ENCODE measurements at places on chromosomes 4 and X.

GRCh38 chr4:112753333-112753732 is 116.4 kb downstream of the LARP7 start:
- DNase-seq = no peak

GRCh38 chrX:16825264-16826035 is 39.2 kb downstream of the TXLNG start:
- no peak for DNase-seq

GRCh38 chrX:7083468-7084396 is 63.8 kb upstream of the STS start:
- peak; percentile 13 for DNase-seq

GRCh38 chrX:35841872-35842271 is 43.7 kb downstream of the MAGEB16 start:
- DNase-seq = no peak

DNA sequence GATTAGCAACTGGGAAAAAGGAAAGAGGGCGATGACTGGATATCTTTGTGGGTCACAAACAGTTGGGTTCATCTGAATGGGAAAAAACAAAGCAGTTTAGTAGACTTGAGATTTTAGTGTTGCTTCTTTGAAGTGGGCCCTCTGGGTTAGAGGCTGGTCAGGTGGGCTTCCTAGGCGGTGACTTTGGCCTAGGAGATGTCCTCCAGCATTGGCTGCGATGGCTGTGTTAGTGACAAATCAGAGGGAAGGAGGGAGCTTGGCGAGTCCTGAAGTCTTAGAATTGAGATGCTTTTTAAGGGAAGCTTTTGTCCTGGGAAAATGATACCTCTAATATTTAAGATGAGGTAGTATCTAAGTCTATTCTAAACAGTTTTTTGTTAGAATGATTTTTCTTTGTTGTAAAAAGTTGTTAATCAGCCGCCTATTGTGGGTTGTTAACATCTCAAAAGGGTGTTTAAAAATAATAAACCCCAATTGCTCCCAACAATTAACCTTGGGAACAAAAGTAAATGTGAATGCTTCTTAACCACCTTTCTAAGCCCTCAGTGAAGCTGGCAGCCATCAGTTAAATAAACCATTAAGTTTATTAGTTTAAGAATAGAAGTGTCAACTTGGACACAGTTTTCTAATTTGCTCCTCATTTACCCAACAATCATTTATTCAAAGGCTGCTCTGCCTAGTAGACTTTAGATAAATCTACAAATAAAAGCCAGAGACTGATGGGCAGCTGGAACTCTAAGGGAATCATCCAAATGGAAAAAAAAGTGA is 31.7 kb downstream of the DLG3 start:
- no peak for DNase-seq

- DNase-seq = no peak
Measured at GRCh38 chr4:188695261-188695660, 556.0 kb downstream of the TRIML1 start.

DNA sequence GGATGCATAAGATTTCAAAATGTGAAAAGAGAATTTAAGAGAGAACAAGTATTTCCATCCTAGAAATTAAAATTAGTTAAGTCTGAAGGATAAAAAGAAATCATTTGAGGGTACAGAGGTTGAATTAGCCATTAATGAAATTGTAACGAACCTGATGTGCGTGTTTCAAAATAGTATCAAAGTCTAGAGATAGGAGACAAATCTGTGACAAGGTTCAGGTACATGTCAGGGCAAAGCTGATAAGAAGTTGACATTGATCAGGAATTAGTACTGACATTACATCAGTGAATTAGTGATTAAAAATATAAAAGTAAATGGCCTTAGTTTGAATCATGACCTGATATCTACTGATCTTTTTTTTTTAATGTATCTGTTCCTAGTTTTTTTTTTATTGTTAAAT is 62.3 kb downstream of the UGT2B10 start:
- no peak for DNase-seq

GRCh38 chrX:137195991-137196390 is 162.2 kb upstream of the GPR101 start:
- DNase-seq = no peak
